ENCODE measurements at places on chromosomes 3 and 15.

DNA sequence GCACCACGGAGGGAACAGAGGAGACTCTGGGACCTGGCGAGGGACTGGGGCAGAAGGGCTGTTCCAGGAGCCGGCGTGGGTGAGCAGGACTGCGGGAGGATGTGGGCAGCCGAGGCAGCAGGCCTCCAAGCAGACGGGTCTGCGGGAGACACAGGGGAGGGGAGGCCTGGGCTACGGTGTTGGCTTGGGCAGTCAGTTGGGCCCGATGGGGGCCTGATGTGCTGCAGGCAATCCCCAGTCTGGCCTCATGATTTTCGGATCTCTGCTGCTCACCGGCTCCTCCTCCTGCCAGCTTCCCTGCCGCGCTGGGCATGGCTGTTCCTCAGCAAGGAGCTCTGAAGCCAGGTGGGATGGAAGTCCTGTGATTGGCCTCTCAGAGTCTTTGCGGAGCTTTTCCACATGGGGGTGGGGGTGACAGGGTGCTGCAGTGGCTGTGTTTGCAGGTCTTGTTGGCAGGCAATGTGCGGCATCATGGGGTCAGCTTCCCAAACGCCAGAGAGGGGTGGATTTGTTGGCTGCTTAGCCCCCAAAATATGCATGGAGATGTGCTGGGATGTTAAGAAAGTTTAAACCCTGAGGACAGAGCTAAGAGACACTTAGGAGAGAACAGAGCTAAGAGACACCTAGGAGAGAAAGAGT, 19.3 kb downstream of the MINAR1 start:
- no peak for DNase-seq

DNA sequence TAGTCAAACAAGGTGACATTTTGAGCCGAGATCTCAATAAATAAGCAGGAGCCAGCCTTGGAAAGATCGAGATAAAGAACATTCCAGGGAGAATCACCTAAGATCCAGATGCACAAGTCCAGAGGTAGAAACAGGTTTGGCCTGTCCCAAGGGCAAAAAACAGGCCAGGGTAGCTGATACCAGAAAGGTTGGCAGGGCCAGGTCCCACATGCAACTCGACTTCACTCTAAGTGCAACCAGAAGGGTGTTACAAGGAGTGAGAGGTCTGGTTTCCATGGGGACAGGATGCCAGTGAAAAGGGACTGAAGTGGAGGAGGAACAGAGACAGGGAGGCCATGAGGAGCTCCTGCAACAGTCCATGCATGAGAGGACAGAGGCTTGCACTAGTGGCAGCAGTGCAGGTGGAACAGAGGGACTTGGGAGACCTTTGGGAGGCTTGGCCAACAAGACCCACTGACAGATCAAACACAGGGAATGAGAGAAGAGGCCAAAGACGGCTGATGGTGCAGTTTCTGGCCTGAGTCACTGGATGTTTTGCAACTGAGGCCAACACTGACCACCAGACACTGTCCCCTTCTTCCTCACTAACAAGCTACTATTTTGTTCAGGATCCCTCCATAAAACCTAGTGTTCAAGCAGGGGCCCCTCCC, 5.2 kb downstream of the TPRA1 start:
- no peak for DNase-seq

- DNase-seq = no peak
These were observed 19.2 kb upstream of the MFGE8 start for GRCh38 chr15:88932271-88932874.

- DNase-seq = no peak
These were observed 48.6 kb downstream of the NR1D2 start for GRCh38 chr3:23993556-23994243.

- no peak for DNase-seq
These were observed 36.2 kb upstream of the CPNE4 start for GRCh38 chr3:132071043-132071442.

DNA sequence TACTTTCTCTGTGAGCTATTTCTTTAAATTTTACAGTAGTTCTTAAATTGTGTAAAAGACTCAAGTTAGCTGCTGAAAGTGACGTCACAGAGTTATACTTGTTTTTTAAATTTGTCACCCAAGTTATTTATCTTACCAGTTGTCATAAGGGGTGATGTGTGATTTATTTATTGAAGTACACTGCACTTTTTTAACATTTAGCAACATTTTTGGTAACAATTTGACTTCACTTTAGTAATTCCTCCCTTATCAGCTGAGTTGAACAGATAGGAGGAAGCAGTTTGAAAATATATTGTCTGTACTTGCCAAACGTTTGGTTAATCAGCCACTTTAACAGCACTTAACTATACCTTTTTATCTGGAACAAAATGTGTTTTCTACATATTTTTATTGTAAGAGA, 3.8 kb downstream of the STT3B start:
- no peak for DNase-seq

GRCh38 chr3:194632809-194633348, 340 bp downstream of the TMEM44 start:
- peak; percentile 76 for DNase-seq

- no peak for DNase-seq
These were observed 159.4 kb downstream of the SI start for GRCh38 chr3:164918905-164919304.

DNA sequence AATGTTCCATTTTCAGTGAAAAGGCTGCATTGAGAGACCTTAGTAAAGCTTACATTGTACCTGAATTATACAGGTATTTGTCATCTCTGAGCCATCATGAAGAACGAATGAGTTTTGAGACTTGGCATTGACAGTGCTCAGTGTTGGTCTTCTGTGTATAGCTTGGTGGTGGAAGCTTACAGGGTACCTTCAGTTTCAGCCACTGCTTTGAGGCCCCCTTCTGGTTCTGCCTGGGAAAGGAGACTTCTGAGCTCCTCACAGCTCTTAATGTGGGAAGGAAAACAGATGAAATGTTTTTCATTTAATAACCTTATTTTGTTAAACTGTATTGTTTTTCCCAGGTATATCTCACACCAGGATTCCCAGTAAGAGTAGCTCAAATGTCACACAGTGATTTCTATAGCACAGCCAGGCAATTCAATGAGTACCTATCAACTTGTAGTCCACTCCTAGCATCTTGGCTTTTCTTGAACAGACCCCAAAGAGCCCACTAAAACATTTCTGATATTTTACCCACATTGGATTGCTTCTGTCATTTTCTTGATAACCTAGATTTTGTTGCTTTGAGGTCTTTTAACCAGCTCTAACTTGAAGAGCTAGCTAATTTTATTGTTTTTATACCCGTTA, 5.6 kb downstream of the SERPINI1 start:
- no peak for DNase-seq

DNA sequence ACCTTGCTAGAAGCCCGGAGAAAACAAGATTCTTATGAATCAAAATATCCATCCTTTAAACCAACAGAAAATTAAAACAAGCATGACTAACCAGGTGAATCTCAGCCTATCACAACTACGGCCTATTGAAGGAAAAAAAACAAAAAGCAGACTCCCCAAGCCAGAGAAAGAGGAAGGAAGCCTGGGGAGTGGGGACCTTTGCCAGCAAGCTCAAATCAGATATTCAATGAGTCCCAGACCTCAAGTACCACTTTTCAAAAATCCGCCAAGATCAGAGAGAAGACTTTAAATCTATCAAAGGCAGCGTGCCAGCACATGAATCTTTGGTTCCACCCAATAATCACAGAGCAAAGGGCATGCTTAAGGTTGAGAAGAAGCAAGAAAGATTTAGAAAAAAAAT, 253.8 kb downstream of the NTRK3 start:
- no peak for DNase-seq

- no peak for DNase-seq
These were observed 42.3 kb downstream of the PSMD6 start for GRCh38 chr3:63980830-63981498.

DNA sequence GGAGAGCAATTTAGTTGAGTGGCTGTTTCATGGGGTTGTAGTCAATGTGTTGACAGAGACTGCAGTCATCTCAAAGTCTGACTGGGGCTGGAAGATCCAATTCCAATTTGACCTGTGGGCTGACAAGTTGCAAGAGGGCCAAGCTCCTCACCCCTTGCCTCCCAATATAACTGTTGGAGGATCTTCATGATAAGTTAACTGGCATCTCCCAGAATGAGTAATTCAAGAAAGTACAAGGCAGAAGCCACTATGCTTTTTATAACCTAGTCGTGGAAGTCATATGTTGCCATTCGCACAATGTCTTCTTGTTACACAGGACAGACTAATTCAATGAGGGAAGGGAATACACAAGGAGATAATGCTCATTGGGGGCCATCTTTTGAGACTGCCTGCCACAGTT, 29.1 kb downstream of the GPR15 start:
- DNase-seq = no peak

GRCh38 chr3:49723296-49723627, 489 bp downstream of the GMPPB start:
- DNase-seq = peak; percentile 88

GRCh38 chr3:186320862-186321568, 41.0 kb downstream of the DGKG start:
- DNase-seq = no peak

DNA sequence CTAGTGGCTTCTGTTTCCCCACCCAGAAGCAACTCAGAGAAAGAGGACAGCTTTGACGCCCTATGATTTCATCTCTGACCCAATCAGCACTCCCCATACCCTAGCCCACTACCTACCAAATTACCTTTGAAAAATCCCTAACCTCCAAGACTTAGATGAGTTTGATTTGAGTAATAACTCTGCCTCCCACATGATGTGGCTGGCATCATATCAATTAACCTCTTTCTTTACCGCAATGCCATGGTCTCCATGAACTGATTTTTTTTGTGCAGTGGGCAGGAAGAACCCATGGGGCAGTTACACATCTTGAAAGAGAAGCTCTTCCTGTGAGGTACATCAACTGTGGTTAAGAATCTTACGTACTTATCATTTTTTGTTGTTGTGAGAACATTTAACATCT, 25.5 kb upstream of the APOD start:
- DNase-seq = no peak

GRCh38 chr3:168807448-168807847, 711.7 kb upstream of the GOLIM4 start:
- no peak for DNase-seq

DNA sequence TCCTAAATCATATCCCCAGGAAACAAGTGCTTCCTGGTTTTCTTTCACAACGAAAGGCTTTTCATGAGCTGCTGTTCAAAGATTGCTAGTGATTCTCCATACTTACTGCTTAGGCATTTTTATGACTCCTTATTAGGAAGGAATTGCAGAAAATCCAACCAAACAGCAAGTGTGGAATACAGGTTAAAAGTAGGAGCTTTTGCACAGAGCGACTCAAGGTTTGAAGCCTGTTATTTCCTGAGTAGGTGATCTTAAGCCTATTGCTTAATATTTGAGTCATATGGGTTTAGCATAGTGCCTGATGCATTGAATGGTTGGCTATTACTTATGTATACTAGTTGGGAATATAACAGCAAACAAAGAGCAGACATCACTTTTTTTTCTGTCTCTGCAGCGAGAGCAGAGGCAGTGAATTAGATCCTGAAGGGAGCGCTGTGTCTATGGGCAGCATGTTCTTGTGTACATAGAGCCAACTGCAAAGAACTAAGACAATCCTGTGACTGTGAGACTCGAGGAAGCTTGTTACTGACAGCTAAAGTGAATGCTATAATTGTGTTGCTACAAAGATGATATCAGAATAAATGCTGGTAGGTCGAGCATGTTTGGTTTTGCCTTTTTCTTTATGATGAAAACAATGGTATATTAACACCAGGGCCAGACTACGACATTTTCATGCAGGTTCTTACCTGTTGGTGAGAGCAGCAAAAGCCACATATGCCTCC, 6.3 kb downstream of the TM4SF1 start:
- DNase-seq = peak; percentile 38

DNA sequence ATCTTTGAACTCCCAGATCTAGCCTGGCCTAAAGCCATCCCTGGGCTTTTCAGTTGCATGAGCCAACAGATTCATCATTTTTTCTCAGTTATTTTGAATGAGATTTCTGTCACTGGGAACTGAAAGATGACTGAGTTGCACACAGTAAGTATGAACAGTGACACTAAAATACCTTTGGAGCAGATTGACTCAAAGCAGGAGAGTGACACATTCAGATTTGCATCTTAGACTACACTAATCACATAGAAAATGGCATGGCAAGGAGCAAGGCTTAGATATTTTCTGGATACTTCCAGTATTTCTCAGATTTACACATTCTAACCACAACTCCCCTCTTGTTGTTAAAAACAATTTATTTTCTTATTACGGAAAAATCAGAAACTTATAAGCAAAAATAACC, 32.8 kb downstream of the SEC62 start:
- no peak for DNase-seq

DNA sequence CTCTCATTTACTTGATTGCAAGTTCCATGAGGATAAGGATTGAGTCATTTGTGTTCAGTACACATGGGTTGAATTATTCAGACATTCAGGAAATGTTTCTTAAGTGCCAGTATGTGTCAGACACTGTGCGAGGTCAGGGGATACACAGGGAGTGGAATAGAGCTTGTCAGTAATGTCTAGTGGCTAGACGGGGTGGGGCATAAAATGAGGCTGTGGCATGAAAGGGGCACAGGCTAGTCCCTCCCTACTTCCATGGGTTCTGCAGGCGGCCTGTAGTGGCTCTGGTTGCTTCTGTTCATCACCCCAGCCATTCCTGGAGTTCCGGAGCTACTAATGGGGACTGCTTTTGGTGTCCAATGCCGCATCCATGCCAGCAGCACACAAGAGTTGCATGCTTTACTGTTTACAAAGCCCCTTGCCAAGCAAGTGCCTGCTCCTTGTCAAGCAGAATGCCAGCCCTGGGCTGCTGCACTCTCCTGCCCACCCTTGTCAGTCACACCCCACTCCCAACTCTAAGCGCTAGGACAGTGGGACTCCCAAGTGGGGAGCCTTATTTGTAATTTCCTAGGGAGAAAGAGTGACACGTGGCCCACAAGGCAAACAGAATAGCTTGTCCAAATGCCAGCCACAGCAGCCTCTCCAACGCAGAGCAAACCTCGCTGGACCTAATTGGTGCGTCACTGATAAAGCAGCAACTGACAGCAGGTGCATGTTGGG, 70.8 kb downstream of the RAB11A start:
- no peak for DNase-seq

- DNase-seq = no peak
These were observed 430.0 kb downstream of the SHQ1 start for GRCh38 chr3:72418244-72418643.

- no peak for DNase-seq
These were observed 243.1 kb downstream of the TLE3 start for GRCh38 chr15:69854521-69855181.

DNA sequence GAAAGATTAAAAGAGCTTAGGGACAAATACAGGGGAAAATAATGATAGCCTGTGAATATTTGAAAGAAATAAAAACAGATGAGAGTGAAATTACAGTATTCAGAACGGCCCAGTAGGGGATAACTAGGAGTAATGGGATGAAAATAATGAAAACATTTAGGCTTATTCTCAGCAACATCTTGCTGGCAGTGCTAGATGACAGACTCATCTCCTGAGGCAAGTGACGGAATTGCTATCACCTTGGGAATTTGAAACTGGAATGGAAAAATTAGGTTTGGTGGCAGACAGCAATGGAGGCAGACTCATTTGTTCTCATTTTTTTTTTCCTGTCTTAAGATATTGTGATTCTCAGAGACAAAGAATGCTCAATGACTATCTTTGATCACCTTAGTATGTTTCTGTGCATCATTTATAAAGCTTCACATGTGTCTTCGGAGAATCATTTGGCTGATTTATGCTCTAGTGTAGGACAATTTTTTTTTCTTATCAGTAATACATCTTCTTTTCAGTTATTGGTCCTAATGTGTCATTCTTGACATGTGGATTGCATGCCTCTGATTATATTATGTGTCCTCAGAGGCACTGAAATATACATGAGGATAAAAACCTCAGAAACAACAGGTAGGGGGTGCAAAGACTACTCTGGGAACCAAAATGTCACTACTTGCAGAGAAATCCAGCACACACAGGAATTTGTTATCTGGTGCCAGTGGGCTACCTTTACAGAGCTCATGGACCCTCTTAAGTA, 711.7 kb downstream of the EDEM1 start:
- no peak for DNase-seq
